Omental fat pad (tissue), 4 donors: ENCODE measurements at places on chromosomes 1 and 21. TPM values are rescaled to one million over a fixed set of nuclear protein-coding genes. Genes with fewer than 3 reads are reported as not detected.

GRCh38 chr1:58727364-58727763 lies 27.5 kb upstream of the MYSM1 start:
- no peak for DNase-seq

- no peak for DNase-seq
Observed at GRCh38 chr1:172179918-172180317, 240.6 kb upstream of the C1orf105 start.

DNA sequence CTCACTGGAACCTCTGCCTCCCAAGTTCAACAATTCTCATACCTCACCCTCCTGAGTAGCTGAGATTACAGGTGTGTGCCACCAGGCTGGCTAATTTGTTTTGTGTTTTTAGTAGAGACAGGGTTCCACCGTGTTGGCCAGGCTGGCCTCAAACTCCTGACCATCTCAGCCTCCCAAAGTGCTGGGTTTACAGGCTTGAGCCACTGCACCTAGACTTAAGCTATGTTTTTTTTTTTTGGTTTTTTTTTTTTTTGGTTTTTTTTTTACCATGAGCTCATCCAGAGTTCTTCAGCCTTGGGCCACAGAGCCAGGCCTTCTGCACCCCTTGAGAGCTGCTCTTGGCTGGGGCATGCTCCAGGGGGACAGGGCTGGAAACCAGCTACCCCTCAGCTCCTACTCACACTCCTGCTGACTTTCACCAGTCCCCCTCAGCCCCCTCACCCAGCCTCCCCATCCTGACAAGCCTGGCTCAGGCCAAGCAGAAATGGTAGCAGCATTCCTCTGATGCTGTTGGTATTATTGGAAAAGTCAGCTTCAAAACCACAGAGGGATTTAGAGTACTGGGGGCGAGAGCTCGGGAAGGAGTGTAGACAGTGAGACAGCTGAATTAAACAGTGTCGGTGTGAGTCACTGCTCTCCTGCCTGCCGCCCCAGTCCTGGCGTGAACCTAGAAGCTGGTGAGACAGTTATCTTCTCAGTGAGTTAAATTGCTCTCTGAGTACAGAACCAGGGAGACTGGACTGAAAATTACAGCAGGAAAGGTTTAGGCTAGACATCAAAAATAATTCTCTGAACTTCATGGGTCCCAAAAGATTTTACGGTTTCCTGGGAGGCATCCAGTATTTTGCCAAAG lies 63.7 kb downstream of the NAV1 start:
- DNase-seq: no peak

GRCh38 chr1:84277343-84278059 lies 24.0 kb upstream of the SAMD13 start:
- DNase-seq: no peak

Gene CXADR
- total RNA-seq: 26.9 TPM

Gene TMEM200B
- total RNA-seq: 26.8 TPM

GRCh38 chr1:67299296-67299695 lies 8.4 kb upstream of the IL12RB2 start:
- DNase-seq: no peak

- DNase-seq: no peak
Observed at GRCh38 chr21:25859235-25859929, 124.6 kb downstream of the GABPA start.

Gene NUP210L
- total RNA-seq: 0.09 TPM

DNA sequence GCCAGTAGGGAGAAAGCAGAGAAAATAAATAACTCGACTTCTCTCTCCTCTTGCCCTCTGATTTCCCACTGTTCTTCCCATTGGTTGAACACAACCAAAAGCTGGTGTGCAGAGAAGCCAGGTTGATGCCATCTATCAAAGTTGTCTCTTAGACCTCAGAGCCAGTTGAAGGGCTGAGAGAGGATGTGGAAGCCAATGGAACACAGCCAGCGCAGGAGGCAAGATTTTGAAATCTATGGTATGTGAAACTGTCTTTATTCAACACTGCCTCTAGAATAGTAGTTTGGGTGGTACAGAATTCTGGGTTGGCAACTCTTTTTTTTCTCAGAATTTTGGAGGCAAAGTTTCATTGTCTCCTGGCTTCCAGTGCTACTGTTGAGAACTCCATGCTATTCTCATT lies 11.3 kb upstream of the SMAP2 start:
- no peak for DNase-seq

- no peak for DNase-seq
Observed at GRCh38 chr1:19359357-19359756, 47.2 kb downstream of the SLC66A1 start.

DNA sequence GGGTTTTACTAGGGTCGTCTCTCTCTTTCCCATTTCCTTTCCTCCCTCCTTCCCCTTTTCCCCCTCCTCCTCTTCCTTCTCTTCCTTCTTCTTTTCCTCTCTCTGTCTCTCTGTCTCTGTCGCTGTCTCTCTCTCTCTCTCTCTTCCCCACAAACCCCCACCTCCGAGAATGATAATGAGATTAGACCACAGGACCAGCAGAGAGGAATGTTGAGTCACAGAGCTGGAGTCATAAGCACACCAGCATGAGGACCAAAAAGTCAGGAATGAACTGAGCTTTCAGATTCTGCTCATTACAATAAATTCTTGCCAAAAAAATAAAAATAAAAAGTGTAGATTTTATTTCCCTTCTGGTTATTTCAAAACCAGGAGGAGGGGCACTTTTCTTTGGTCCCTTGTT lies 377.4 kb downstream of the LTN1 start:
- DNase-seq: no peak

DNA sequence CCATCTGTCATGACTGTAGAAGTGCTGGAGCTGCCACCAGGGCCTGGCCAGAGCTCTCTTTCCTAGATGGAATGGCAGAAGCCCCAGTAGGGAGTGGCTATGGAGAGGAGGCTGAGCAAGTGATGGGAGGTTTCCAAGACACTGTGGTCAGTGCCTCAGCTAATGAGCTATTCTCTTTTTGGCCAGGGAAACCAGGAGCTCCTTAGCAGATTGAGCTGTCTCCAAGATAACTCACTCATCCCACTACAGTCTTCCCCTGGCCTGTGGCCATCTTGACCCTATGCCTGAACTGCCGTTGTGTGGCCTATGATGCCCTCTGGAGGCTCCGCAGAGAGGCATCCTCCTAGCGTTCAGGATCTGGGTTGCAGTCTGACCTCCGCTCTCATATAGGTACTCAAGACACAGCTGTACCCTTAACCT lies 60.5 kb downstream of the ERI3 start:
- no peak for DNase-seq

Gene CAPZB
- total RNA-seq: 124 TPM

Gene BCL2L15
- 0.63 TPM for total RNA-seq

GRCh38 chr1:230465691-230466090 lies 39.6 kb upstream of the PGBD5 start:
- DNase-seq: no peak

GRCh38 chr1:37124501-37124900 lies 90.2 kb upstream of the GRIK3 start:
- DNase-seq: no peak

DNA sequence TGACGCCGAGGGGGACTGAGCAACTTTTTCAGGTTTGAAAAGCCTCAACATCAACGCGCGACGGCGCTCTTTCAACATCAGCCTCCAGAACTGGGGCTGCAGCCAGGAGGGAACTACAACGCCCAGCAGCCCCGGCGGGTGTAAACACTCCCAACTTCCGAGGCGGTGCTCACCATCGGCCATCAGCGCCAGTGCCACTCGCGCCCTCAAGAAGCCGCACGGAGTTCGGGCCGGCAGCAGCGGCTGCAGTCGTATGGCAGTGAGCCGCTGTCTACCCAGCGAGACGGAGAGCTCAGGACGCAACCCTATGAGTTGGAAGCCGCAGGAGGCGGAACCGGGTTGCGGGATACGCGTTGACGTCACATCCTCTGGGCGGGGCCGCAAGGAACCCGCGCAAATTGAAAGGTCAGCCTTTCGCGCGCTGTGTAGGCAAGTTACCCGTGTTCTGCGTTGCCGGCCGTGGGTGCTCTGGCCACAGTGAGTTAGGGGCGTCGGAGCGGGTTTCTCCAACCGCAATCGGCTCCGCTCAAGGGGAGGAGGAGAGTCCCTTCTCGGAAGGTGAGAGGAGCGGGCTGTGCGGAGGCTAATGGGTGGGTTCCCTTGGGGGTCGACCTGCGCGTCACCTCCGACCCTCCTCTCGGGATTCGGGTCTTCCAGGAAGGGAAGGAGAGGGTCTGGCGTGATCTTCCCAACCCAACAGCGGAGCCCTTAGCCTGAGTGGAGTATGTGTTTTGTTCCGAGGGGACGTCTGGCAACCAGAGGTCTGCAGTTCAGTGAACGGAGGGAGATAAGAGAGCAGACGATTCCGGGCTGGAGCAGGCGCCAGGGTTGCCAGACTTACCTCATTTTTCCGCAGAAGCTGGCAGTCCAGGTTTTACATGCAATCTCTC lies at the start of gene EXO1:
TSS of gene EXO1 (plus strand) at position 409 of the 890 bp plus-strand sequence. CDS start 2,222 bp downstream, outside the sequence.
- DNase-seq: peak; percentile 55

GRCh38 chr1:32878183-32878582 lies 7.5 kb upstream of the FNDC5 start:
- DNase-seq: no peak

Gene RPAP2
- 4.8 TPM for total RNA-seq

GRCh38 chr21:38832664-38833063 lies 26.9 kb downstream of the ETS2 start:
- DNase-seq: no peak

Gene NT5C1A
- not detected for total RNA-seq

GRCh38 chr1:33393524-33393923 lies 37.4 kb downstream of the PHC2 start:
- DNase-seq: no peak

- DNase-seq: no peak
Observed at GRCh38 chr21:28540514-28540913, 452.2 kb downstream of the LTN1 start.

- no peak for DNase-seq
Observed at GRCh38 chr1:31531177-31531999, 44.9 kb upstream of the TINAGL1 start.

Gene WNT2B
- total RNA-seq: 10.3 TPM

DNA sequence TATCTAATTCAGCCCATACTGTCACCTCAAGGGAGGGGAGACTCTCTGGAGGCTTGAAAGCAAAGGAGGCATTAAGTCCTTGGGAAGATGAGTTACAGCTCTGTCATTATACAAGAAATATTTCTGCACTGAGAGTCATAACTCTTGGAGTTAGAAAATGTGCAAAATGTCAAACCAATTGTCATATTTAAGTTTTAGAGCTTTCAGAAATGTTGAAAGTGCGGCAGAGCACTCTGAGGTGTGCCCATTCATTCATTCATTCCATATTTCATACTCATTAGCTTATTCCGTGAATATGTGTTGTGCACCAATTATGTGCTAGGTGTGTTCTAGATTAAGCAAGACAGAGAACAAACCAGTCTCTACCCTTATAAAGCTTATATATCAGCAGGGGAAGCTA lies 87.1 kb downstream of the HUNK start:
- no peak for DNase-seq

DNA sequence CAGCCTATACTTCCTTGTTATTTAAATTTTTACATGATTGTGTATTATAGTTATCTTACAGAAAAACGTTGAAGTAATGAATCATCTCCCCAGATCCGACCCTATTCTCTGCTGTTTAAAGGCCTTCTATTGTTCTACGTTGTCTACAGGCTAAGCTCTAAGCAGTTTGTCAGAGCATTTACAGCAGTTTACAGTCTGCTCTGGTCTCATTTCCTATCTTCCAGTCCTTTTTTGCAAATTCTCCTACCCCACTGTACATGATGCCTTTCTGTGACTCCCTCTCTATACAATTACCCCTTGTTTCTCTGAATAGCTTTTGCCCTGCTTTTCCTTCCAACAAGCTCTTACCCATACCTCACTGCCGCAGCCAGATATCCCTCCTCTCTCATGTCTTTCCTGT lies 319.2 kb upstream of the FMN2 start:
- no peak for DNase-seq

Gene SLC37A1
- total RNA-seq: 5.6 TPM

- DNase-seq: no peak
Observed at GRCh38 chr21:42226626-42227025, 7.7 kb downstream of the ABCG1 start.

Gene FCRL6
- 1.9 TPM for total RNA-seq

Gene HTR6
- not detected for total RNA-seq

- DNase-seq: no peak
Observed at GRCh38 chr1:116906812-116907211, 2.9 kb upstream of the PTGFRN start.

DNA sequence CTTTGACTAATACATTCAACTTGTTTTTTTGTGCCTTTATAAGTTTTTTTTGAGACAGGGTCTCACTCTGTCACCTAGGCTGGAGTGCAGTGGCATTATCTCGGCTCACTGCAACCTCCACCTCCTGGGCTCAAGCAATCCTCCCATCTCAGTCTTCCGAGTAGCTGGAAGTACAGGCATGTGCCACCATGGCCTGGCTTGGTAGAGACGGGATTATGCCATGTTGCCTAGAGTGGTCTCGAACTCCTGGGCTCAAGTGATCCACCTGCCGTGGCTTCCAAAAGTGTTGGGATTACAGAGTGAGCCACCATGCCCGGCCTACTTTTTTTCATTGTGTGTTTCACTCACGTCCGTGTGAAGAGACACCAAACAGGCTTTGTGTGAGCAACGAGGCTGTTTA lies 202.7 kb downstream of the DISC1 start:
- no peak for DNase-seq

DNA sequence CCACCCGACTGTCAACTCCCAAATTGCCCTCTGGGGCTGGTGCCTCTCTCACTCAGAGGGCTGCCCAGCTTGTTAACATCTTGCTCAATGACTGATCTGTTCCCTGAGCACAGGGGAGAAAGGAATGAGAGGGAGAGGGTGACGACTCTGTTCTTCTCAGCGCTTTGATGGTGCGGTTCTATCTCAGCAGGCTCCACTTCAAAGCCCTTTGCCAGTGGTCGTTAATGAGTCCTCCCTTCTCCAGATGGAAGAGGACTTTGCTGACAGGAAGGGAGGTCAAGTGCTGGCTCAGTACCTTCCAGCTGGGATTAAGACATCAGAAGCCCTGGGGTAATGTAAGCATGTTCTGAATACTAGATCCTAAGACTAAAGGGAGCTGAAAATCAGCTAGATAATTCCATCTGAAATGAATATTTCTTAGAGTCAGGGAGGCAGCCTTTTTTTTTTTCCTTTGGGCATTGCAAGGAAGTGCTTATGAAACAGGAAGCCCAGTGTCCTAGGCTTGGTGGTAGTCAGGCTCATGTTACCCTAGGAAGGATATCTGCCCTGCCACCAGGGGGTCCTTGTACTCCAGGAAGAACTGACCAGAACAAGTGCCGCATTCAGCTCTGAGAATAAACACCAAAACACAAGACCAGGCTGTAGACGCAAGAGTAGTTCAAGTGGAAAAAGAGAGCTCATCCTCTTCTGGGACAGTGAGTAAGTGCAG lies 4.7 kb downstream of the FMOD start:
- DNase-seq: no peak

GRCh38 chr21:45449658-45450422 lies 44.9 kb downstream of the COL18A1 start:
- no peak for DNase-seq
